Activated CD8-positive, alpha-beta T cell treated with anti-CD3 and anti-CD28 coated beads, Interleukin-2, amount 10 ng/mL, durations not matched to agents 7 days and 5 days (primary cell): ENCODE measurements at places on chromosomes 12 and 14.

GRCh38 chr12:120242971-120243699 lies 22.4 kb downstream of the PXN start:
- peaks cover 2% of the 10 kb centered on the region for H3K27me3 ChIP-seq
- peaks cover 29% of the 10 kb centered on the region for H3K36me3 ChIP-seq
- no peak overlapping the region for H3K27ac ChIP-seq
- DNase-seq: no peak

GRCh38 chr12:42588524-42589464 lies 752 bp downstream of the PRICKLE1 start:
- no peak overlapping the region for H3K27ac ChIP-seq
- H3K36me3 ChIP-seq: no peaks in the 10 kb centered on the region
- peaks cover 16% of the 10 kb centered on the region for H3K4me1 ChIP-seq
- peaks cover 55% of the 10 kb centered on the region for H3K27me3 ChIP-seq
- H3K4me3 ChIP-seq: peak overlapping the region; percentile 36

- no peak for DNase-seq
- no peaks in the 10 kb centered on the region for H3K36me3 ChIP-seq
- H3K4me3 ChIP-seq: no peak overlapping the region
- no peak overlapping the region for H3K27ac ChIP-seq
- H3K4me1 ChIP-seq: no peaks in the 10 kb centered on the region
These were observed 52.8 kb downstream of the STXBP6 start for GRCh38 chr14:24996930-24997725.

- no peaks in the 10 kb centered on the region for H3K27me3 ChIP-seq
- no peak overlapping the region for H3K27ac ChIP-seq
- H3K4me1 ChIP-seq: peaks cover 17% of the 10 kb centered on the region
- H3K4me3 ChIP-seq: no peak overlapping the region
- peaks cover 44% of the 10 kb centered on the region for H3K36me3 ChIP-seq
These were observed 40.9 kb upstream of the TOMM20L start for GRCh38 chr14:58354808-58355207.

DNA sequence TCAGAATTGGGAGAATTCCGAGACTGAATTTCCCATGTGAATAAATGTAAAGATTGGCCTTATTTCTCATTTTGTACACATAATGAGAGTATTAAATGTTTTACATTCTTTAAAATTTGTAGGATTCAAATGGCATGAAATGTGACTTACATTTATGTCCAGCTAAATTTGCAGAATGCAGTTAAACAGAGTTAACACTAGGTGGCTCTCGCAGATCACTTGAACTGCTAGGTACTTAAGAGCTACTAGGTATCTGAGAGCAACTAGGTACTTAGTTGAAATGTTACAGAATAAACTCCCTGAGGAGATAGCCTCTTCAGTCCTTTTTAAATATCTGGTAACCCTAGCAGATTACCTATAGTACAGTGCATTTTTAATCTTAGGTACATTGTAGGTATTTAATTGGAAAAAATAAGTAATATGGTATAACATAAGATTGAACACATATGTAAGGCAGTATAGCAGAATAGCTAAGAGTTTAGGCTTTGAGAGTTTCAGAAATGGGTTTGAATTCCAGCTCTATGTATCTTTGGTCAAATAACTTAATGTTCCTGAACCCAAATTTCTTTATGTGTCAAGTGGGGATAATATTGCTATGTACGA lies 73.8 kb downstream of the KIAA0586 start:
- H3K4me1 ChIP-seq: no peaks in the 10 kb centered on the region
- peak; percentile 53 for DNase-seq
- no peak overlapping the region for H3K27ac ChIP-seq

- peak overlapping the region; percentile 96 for H3K4me3 ChIP-seq
- peaks cover 51% of the 10 kb centered on the region for H3K36me3 ChIP-seq
- DNase-seq: no peak
- peak overlapping the region; percentile 99 for H3K27ac ChIP-seq
These were observed 826 bp upstream of the NRL start for GRCh38 chr14:24115422-24116127.

DNA sequence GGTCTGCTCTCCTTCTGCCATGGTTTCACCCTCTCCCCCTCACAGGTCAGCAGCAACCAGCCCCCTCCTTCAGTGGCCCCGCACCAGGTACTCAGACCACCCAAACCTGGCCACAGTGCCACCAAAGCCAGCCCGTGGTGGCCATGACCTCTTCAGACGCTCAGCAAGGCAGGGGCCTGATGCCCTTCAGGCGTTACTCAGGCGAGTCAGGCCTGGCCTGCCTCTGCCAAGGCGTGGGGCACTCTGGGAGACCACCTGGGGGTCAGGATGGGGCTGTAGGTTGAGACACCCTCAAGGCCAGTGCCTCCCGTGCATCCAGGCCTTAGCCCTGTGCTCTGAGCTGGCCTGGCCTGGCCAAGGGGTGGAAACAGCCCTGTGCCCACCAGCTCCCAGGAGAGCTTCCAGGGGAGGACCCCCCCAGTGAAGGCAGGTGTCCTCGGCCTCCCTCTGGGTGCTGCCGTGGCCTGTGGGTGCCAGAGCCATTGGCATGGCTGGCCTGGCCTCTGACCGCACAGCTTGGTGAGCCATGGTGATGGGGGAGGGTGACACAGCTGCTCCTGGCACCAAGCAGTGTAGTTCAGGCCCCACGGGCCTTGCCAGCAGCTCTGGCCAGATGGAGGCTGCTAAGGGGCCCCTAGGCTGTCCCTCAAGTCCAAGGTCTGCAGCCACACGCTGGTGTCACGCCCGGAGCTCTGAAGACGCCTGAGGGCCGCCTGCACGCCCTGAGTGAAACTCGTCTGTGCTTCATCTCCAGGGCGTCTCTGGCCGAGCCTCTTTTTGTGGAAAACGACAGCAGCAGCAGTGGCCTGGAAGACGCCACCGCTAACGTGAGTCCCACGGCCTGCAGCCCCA lies 15.1 kb downstream of the XRCC3 start:
- peaks cover 38% of the 10 kb centered on the region for H3K36me3 ChIP-seq
- no peak for DNase-seq
- no peak overlapping the region for H3K27ac ChIP-seq
- H3K27me3 ChIP-seq: no peaks in the 10 kb centered on the region

DNA sequence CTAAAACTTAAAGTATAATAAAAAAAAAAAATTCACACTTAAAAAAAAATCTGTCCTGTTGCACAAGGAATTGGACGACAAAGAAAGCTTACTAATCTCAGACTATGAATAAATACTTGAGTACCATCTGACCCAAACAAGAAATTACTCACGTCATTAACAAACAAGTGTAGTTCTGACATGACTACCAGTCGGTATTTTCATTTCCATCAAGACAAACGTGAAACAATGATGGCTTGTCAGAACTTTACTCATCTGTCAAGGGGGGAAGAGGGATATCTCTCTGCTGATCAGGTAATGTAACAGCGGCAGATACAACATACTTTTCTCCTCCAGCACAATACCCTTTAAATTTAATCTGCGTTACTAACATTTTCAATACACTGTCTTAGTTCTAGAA lies 78.3 kb downstream of the CDK17 start:
- no peak for DNase-seq
- H3K4me3 ChIP-seq: no peak overlapping the region
- H3K27me3 ChIP-seq: no peaks in the 10 kb centered on the region
- H3K27ac ChIP-seq: no peak overlapping the region

DNA sequence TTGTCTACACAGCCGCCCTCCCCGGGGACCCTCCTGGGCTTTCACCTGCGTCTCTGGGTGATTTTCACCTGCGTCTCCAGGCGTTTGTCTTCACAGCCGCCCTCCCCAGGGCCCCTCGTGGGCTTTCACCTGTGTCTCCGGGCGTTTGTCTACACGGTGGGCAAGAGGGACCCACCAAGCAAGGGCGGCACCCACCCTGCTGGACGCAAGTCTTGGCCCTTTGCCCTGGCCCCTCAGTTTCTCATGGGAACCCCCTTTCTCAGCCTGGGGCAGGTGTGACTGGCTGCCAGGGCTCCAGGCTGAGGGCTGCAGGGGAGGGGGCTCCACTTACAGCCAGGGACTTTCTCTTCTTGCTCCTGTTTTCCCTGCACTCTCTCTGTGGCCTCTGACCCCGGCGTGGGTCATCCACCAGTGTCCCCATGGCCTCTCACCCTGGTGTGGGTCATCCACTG lies 68.6 kb upstream of the GALNT9 start:
- no peaks in the 10 kb centered on the region for H3K36me3 ChIP-seq
- peaks cover 8% of the 10 kb centered on the region for H3K27me3 ChIP-seq
- no peak overlapping the region for H3K4me3 ChIP-seq

- no peak for DNase-seq
- no peak overlapping the region for H3K4me3 ChIP-seq
- no peak overlapping the region for H3K27ac ChIP-seq
- no peaks in the 10 kb centered on the region for H3K36me3 ChIP-seq
- no peaks in the 10 kb centered on the region for H3K27me3 ChIP-seq
- H3K4me1 ChIP-seq: no peaks in the 10 kb centered on the region
These were observed 396.1 kb downstream of the NAV3 start for GRCh38 chr12:78226763-78227162.

- no peak overlapping the region for H3K27ac ChIP-seq
- H3K27me3 ChIP-seq: peaks cover 17% of the 10 kb centered on the region
- no peaks in the 10 kb centered on the region for H3K36me3 ChIP-seq
- no peak for DNase-seq
These were observed 118.0 kb downstream of the STAB2 start for GRCh38 chr12:103705098-103705497.

DNA sequence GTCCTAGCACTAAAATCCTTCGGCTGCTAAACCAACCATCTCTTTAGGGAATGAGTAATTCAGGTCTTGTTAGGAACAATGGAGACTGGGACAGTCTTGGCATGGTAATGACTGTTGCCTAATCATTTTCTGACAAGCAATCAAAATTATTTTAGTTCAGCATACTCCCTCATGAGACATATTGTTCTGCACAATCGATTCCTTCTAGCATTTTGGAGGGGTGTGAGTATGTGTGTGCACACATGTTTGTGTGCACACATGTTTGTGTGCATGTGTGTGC lies 2.1 kb upstream of the KRT1 start:
- H3K27me3 ChIP-seq: peaks cover 40% of the 10 kb centered on the region
- H3K4me3 ChIP-seq: no peak overlapping the region
- peaks cover 27% of the 10 kb centered on the region for H3K4me1 ChIP-seq
- no peak overlapping the region for H3K27ac ChIP-seq
- no peak for DNase-seq

GRCh38 chr14:99604766-99605298 lies 825 bp upstream of the CCDC85C start:
- peak overlapping the region; percentile 88 for H3K4me3 ChIP-seq
- H3K27me3 ChIP-seq: peaks cover 8% of the 10 kb centered on the region
- no peaks in the 10 kb centered on the region for H3K36me3 ChIP-seq
- DNase-seq: peak; percentile 39
- peak overlapping the region; percentile 90 for H3K27ac ChIP-seq

- no peak overlapping the region for H3K4me3 ChIP-seq
- H3K36me3 ChIP-seq: peaks cover 3% of the 10 kb centered on the region
- no peak overlapping the region for H3K27ac ChIP-seq
- H3K4me1 ChIP-seq: peaks cover 17% of the 10 kb centered on the region
- no peak for DNase-seq
- no peaks in the 10 kb centered on the region for H3K27me3 ChIP-seq
These were observed 6.5 kb downstream of the HIP1R start for GRCh38 chr12:122841544-122842321.
